ENCODE measurements at places on chromosomes 3 and 15.

DNA sequence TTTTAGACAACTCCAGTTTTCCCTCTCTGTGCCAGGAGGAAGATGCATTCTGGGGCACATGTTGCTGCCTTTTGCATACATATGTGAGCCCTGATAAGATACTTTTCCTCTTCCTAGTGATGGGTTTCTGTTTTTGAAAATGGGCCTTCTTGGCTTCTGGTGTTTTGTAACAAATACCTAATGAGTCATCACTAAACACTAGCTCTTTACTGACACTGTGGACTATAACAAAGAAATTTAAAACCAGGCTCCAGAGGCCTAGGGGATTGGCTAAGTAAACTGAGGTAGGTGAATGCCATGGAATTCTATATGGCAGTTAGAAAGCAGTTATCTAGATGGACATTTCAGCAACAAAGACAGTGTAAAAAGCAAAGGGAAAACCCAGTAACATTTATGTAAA is 93.4 kb upstream of the NR2E3 start:
- DNase-seq = no peak

GRCh38 chr15:87976552-87976951 is 280.0 kb downstream of the NTRK3 start:
- DNase-seq = no peak

- no peak for DNase-seq
Observed at GRCh38 chr15:88450125-88450798, 16.9 kb downstream of the MRPL46 start.

DNA sequence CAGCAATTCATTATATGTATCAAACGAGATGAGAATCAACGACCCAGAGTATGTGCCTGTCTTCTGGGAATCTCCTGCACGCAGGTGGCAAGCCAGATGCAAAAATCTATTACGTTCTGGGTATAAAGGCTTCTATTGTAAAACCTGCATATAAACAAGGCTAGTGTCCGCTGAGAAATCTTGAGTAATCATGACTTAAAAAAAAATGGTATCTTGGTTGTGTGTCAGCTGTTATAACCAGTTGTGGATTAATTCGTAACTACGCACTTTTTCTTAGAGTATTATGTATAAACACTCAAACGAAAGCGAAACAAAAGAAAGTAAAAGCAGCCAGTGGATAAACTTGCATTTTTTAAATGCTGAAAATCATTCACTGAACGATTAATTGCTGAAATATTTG is 509.1 kb downstream of the RSL24D1 start:
- no peak for DNase-seq

- DNase-seq = no peak
Observed at GRCh38 chr3:141523615-141524375, 37.0 kb downstream of the RASA2 start.

GRCh38 chr3:81823882-81824395 is 62.5 kb upstream of the GBE1 start:
- no peak for DNase-seq

DNA sequence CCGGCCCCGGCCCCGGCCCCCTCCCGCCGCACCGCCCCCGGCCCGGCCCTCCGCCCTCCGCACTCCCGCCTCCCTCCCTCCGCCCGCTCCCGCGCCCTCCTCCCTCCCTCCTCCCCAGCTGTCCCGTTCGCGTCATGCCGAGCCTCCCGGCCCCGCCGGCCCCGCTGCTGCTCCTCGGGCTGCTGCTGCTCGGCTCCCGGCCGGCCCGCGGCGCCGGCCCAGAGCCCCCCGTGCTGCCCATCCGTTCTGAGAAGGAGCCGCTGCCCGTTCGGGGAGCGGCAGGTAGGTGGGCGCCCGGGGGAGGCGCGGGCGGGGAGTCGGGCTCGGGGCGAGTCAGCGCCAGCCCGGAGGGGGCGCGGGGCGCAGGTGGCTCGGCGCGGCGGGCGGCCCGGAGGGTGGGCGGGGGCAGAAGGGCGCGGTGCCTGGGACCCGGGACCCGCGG is 352 bp downstream of the CHRD start:
- DNase-seq = no peak

DNA sequence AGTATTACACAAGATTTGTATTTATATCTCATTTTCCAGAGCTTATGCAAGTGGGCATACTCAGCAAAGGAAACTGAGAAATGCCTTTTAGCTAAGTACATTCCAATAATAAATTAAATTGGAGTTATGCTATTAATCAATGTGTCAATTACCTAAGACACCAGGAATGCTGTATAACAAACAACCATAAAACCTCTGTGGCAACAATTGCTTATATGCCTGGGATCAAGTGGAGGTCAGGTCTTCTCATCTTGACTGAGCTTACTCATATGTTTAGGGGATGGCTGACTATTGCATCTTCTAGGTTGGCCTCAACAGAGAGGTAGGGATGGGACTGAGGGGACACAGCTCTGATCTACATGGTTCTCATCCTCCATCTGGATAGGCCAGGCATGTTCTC is 30.7 kb downstream of the CD200R1L start:
- no peak for DNase-seq
